ENCODE measurements at places on chromosomes 11 and 22. TPM values are rescaled to one million over a fixed set of nuclear protein-coding genes. Genes with fewer than 3 reads are reported as not detected.

The P2RY6 gene
- 4.0 TPM for total RNA-seq

The FGF19 gene
- not detected for total RNA-seq

The OR2AG2 gene
- total RNA-seq: 0.11 TPM

The H19 gene
- total RNA-seq: 68.7 TPM

The GRK2 gene
- total RNA-seq: 55.8 TPM

The C11orf52 gene
- total RNA-seq: 21.7 TPM

The BDNF gene
- 1.3 TPM for total RNA-seq

The IL17REL gene
- not detected for total RNA-seq

The C22orf42 gene
- total RNA-seq: not detected

The RAG2 gene
- 0.79 TPM for total RNA-seq

The GAS2 gene
- total RNA-seq: 2.3 TPM

- DNase-seq: no peak
- H3K27ac ChIP-seq: no peak overlapping the region
- no peak overlapping the region for H3K4me3 ChIP-seq
- no peaks in the 10 kb centered on the region for H3K27me3 ChIP-seq
- peaks cover 7% of the 10 kb centered on the region for H3K36me3 ChIP-seq
- H3K4me1 ChIP-seq: no peaks in the 10 kb centered on the region
Observed at GRCh38 chr11:117412176-117412575, 84.5 kb downstream of the CEP164 start.

- H3K27ac ChIP-seq: no peak overlapping the region
- DNase-seq: no peak
- no peaks in the 10 kb centered on the region for H3K36me3 ChIP-seq
Observed at GRCh38 chr11:102325088-102325487, 7.8 kb downstream of the BIRC3 start.

DNA sequence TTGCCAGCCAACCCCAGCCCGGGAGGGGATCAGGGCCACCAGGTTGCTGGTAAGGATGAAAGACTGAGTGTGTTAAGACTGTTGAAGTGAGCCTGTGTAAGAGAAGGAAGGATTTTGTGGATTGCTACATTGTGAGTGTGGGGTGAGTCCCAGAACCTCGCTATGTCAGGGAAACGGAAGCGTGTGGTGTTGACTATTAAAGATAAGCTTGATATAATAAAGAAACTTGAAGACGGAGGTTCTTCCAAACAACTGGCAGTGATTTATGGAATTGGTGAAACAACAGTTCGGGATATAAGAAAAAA is 627 bp downstream of the JRKL start:
- peak overlapping the region; percentile 88 for H3K4me3 ChIP-seq
- no peak for DNase-seq
- no peaks in the 10 kb centered on the region for H3K27me3 ChIP-seq
- peak overlapping the region; percentile 79 for H3K27ac ChIP-seq
- H3K4me1 ChIP-seq: peaks cover 8% of the 10 kb centered on the region

- no peak overlapping the region for H3K27ac ChIP-seq
- H3K36me3 ChIP-seq: no peaks in the 10 kb centered on the region
- no peak for DNase-seq
- no peaks in the 10 kb centered on the region for H3K27me3 ChIP-seq
- peaks cover 2% of the 10 kb centered on the region for H3K4me1 ChIP-seq
- no peak overlapping the region for H3K4me3 ChIP-seq
Observed at GRCh38 chr11:114345575-114346222, 49.5 kb downstream of the NNMT start.

- no peak overlapping the region for H3K4me3 ChIP-seq
- peak; percentile 42 for DNase-seq
- no peaks in the 10 kb centered on the region for H3K36me3 ChIP-seq
- H3K4me1 ChIP-seq: peaks cover 8% of the 10 kb centered on the region
Observed at GRCh38 chr11:33802194-33802950, 28.1 kb upstream of the FBXO3 start.

DNA sequence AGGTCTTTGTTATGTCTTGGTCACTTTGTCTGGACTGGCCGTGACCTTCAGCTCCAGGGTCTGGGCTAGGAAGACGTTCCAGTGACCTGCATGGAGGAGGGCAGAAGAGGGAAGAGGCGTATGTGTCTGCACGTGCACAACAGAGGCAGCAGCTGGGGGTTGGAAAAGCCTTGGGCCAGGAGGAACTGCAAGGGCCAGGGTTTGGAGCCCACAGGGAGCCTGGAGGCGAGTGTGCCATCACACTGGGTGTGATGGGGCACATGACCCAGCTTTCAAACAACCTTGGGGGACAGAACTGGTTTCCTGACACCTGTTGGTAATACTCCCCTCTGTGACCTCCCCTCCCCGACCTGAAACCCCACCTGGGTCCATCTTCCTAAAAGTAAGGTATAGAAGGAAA is 34.7 kb downstream of the CHRDL2 start:
- no peaks in the 10 kb centered on the region for H3K27me3 ChIP-seq
- no peak overlapping the region for H3K4me3 ChIP-seq
- no peak for DNase-seq
- H3K36me3 ChIP-seq: no peaks in the 10 kb centered on the region

GRCh38 chr11:75262436-75262835 is 21.9 kb downstream of the TPBGL start:
- H3K4me3 ChIP-seq: no peak overlapping the region
- no peak for DNase-seq
- no peaks in the 10 kb centered on the region for H3K4me1 ChIP-seq
- H3K27ac ChIP-seq: no peak overlapping the region
- no peaks in the 10 kb centered on the region for H3K36me3 ChIP-seq
- no peaks in the 10 kb centered on the region for H3K27me3 ChIP-seq

DNA sequence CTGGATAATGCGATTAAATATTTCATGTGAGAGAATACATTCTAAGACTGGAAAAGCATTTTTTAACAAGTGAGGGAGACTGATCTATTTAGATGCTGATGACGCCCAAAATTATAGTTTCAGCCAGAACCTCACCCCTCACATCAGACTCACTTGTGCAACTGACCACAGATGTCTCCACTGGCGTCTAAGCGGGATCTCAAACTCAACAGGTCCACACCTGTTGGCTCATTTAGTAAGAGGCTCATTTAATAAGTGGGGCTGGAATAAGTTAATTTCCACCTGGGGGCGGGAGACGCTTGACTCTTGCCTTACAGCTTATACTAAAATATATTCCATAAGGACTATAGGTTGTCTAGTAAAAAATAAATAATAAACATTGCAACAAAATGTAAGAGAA is 47.5 kb downstream of the MORC2 start:
- DNase-seq: no peak
- H3K4me1 ChIP-seq: no peaks in the 10 kb centered on the region

DNA sequence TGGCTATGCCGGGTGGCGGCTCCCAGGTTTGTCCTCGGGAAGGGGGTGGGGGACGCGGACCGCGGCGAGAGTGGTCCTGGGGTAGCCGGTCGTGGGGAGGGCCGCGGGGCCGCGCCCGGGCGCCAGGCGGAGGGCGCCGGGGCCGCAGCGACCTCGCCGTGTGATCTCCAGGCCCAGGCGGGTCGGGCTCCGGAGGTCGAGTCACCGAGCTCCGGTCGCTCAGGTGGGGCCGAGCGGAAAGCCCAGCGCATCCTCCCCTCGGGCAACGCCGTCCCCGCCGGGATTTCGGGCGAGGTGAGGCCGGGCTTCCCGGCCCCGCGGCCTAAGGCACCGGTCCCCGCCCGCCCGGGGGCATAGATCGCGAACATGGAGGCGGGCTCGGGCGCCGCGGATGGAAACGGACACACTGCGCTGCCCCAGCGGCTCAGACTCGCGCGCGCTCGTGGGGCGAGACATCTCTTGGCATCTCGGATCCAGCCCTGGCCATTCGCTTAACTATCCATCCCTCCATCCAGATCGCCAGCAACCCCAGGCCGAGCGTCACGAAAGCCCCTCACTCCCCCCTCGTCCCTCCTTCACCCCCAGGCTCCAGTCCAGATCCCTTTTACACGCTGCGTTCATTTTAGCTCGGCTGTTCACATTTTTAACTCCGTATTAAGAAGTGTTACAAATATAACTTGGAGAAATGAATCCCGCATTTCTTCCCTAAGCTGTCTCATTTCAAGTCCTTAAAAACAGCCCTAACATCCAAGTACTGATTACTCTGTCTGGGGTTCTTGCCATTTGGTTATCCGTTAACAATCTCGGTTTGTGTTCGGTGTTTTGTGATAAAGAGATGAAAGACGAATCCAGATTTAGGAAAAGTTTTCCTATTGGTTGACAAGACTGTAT is 460 bp downstream of the ZC3H12C start:
- H3K4me1 ChIP-seq: peaks cover 31% of the 10 kb centered on the region
- no peaks in the 10 kb centered on the region for H3K27me3 ChIP-seq
- H3K4me3 ChIP-seq: peak overlapping the region; percentile 41
- DNase-seq: peak; percentile 67
- no peaks in the 10 kb centered on the region for H3K36me3 ChIP-seq

GRCh38 chr22:17258015-17258787 is 39.0 kb upstream of the ADA2 start:
- H3K27ac ChIP-seq: no peak overlapping the region
- peak; percentile 40 for DNase-seq
- no peaks in the 10 kb centered on the region for H3K27me3 ChIP-seq
- no peaks in the 10 kb centered on the region for H3K36me3 ChIP-seq

GRCh38 chr11:66359662-66360087 is 11.9 kb downstream of the SLC29A2 start:
- no peak overlapping the region for H3K4me3 ChIP-seq
- no peaks in the 10 kb centered on the region for H3K27me3 ChIP-seq
- no peaks in the 10 kb centered on the region for H3K36me3 ChIP-seq
- no peak overlapping the region for H3K27ac ChIP-seq
- DNase-seq: no peak

GRCh38 chr22:27842669-27843431 is 41.3 kb upstream of the MN1 start:
- H3K27ac ChIP-seq: no peak overlapping the region
- no peaks in the 10 kb centered on the region for H3K4me1 ChIP-seq

GRCh38 chr22:19821523-19822300 is 33.0 kb downstream of the GNB1L start:
- peak; percentile 1 for DNase-seq
- peaks cover 12% of the 10 kb centered on the region for H3K4me1 ChIP-seq
- no peaks in the 10 kb centered on the region for H3K36me3 ChIP-seq
- H3K27ac ChIP-seq: no peak overlapping the region
- no peak overlapping the region for H3K4me3 ChIP-seq

DNA sequence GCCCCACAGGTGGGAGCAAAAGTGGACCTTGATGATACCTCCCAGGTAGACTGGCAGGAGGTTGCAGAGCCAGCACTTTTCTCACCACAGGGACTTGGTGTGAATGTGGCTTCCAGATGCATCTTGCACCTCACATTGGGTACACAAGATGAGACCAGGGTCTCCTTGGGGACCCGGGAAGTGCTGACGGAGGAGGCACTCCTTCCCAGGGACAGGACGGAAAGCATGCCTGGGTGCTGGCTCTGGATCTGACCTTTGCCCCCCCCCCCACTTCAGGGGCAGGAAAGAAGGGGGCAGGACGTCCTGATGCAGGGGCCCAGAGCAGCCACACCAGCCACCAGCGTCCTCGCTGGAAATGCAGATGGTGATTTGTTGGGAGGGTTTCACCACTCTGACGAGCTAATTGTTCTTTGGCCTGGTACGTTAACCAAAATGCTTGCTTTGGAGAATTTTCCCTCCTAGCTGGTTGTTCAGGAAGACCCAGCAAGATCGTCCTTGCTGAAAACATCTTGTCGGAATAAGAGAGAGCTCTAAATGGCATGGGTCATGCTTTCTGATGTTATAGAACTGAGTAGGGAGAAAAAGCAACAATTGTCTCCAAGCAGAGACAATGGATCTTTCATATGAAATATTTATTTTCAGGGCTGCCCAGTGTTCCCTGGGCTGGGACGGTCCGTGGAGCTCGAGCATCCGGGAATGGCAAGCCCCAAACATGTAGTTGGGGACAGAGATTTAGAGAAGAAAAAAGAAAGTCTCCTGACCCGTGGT is 74.4 kb upstream of the PPARA start:
- no peaks in the 10 kb centered on the region for H3K36me3 ChIP-seq
- H3K4me3 ChIP-seq: no peak overlapping the region
- peaks cover 31% of the 10 kb centered on the region for H3K4me1 ChIP-seq
- H3K27ac ChIP-seq: peak overlapping the region; percentile 97
- no peaks in the 10 kb centered on the region for H3K27me3 ChIP-seq

GRCh38 chr11:33622806-33623205 is 77.8 kb downstream of the C11orf91 start:
- no peak for DNase-seq
- no peak overlapping the region for H3K4me3 ChIP-seq
- H3K27me3 ChIP-seq: no peaks in the 10 kb centered on the region
- no peak overlapping the region for H3K27ac ChIP-seq
- H3K36me3 ChIP-seq: no peaks in the 10 kb centered on the region
- H3K4me1 ChIP-seq: peaks cover 27% of the 10 kb centered on the region

DNA sequence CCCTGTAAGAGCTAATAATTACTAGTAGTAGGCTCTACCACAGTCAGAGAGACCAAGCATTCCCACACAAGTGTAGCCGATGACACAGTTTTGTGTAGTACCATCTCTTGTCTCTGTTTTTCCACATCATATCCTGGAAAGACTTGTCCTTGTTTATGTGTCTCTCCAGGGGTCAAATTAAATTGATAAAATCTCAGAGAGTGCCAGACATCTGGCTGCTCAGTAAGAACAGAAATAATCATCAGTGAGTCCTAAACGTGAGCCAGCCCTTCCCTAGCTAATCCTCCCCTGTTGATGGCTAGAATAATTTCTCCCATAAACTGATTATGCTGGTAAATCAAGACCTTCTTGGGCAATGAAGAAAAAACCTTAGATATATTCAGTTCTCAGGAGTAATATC is 111.4 kb upstream of the GRAMD1B start:
- H3K27ac ChIP-seq: no peak overlapping the region
- H3K4me1 ChIP-seq: no peaks in the 10 kb centered on the region
- no peak overlapping the region for H3K4me3 ChIP-seq
- DNase-seq: no peak
- H3K36me3 ChIP-seq: no peaks in the 10 kb centered on the region

- no peak for DNase-seq
- no peak within 1 kb of the TSS for H3K27ac ChIP-seq
- no peak within 1 kb of the TSS for H3K4me3 ChIP-seq
- H3K36me3 ChIP-seq: no peaks in the 10 kb centered on the region
- no peaks in the 10 kb centered on the region for H3K27me3 ChIP-seq
Observed at GRCh38 chr11:112260490-112260889, at the start of gene PLET1. Gene PLET1 (minus strand): TSS chr11:112260860. CDS start chr11:112260589, 271 bp downstream.

DNA sequence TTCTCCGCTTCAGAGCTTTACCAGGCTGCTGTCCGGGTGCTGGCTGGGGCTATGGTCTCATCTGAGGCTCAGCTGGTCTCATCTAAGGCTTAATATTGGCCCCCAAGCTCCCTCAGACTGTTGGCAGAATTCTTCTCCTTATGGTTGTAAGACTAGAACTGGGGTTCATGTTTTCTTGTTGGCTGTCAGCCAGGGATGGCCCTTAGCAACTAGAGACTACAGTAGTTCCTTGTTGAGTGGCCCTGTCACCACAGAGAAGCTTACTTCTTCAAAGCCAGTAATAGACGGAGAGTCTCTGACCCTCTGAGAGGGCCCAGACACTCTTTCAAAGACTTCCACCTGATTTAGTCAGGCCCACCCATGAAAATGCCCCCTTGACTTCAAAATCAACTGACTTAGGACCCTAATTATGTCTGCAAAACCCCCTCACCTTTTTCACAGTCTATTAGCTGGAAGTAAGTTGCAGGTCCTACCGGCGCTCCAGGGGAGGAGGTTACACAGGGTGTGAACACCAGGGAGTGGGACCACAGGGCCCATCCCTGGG is 24.2 kb upstream of the TREH start:
- DNase-seq: no peak
- no peaks in the 10 kb centered on the region for H3K4me1 ChIP-seq
- no peak overlapping the region for H3K4me3 ChIP-seq
- H3K27ac ChIP-seq: no peak overlapping the region
- no peaks in the 10 kb centered on the region for H3K27me3 ChIP-seq
